Iris pigment epithelial cell (primary cell): ENCODE measurements at places on chromosomes 5 and 9.

GRCh38 chr9:92189782-92190535, 74.7 kb upstream of the SPTLC1 start:
- no peak for DNase-seq

DNA sequence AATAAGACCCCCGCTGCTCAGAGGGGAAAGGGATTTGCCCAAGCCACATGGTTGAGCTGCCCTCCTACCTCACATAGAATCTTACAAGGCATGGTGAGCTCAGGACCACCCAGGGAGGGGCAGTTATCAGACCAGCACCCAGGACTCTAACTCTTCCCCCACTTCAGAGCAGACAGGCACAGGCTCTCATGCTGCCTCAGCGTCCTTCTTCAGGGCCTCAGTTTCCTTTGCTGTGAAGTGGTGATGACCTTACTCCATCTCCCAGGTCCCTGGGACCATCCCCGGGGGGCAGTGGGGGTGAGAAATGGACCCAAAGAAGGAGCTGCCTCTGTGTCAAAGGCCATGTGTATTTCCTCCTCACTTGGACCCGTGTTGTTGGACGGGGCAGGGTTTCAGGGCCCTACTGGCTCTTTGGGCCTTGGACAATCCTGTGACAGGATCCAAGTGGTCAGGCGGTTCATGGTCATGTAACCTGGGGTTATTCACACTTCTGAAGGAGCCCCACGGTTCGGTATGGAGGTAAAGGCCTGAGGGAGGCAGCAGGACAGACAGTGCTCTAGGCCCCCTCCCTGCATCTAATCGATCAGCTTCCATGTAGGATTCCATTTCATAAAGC, 31.7 kb upstream of the CSF1R start:
- DNase-seq: no peak

GRCh38 chr5:176941951-176942350, 42.8 kb upstream of the HK3 start:
- no peak for DNase-seq

- DNase-seq: no peak
Observed at GRCh38 chr9:20903212-20903611, 128.2 kb downstream of the HACD4 start.

DNA sequence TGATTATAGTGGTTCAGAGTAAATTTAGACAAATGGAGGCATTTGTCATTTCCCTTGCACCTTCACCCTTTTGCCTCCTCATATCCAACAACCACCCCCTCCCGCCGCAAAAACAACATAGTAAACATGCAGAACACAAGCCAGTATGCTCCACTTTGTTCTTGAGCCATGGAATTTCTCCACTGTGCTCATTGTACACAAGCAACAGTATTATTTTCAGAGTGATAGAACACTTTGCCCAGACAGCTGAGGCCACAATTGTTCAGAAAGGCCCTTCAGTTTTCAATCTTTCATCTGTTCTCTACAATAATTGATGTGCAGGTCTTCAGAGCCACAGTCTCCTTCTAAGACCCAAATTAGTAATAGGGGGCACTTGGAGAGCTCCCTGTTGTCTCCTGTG, 272.8 kb upstream of the SLC30A5 start:
- no peak for DNase-seq

- no peak for DNase-seq
Observed at GRCh38 chr9:34363619-34364351, 12.9 kb downstream of the MYORG start.

- DNase-seq: no peak
Observed at GRCh38 chr5:66969963-66970362, 226.6 kb downstream of the CD180 start.

DNA sequence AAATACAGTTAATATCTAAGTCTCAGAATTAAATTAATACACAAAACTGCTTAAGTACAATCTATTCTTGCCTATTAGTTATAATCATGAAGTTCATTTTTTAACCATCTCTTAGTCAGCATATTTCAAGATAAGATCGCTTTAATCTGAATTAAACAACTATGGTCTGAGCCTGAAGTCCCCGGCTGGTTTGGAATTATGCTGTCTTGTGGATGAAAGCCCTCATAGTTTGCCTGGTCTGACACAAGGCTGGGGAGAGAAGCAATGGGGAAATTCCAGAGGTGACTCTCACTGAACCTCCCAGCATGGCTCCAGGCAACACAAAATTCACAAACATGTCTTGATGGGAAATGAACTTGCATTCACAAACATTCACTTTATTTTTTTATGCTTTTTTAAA, 28.0 kb upstream of the GRAMD2B start:
- DNase-seq: peak; percentile 78

DNA sequence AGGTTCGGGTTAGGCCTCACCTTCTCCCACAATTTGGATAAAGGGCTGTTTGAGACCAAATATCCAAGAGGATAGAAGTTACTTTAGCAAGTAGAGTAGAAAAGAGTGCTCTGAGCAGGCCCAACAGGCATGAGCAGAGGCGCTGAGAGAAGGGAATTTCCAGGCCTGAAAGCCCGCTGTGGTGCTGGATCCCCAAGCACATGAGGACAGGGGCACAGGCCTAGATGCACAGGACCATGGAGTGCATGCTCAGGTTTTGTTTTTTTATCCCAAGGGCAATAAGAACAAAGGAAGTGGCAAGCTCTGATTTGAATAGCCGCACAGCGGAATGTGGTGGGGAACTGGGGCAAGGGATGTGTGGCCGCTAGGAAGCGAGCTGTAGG, 33.3 kb downstream of the OSMR start:
- no peak for DNase-seq

DNA sequence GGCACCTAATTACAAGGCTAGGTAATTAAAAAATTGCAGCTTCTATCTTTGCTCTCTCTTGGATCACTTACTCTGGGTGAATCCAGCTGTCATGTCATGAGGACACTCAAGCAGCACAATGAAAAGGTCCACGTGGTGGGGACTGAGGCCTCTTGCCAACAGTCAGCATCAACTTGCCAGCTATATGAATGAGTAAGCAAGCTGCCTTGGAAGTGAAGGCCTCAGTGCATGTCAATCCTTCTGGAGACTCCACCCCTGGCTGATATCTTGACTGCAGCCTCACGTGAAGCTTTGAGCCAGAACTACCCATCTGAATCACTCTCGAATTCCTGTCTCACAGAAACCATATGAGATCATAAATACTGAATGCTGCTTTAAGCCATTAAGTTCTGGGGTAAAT, 140.5 kb downstream of the SNX18 start:
- DNase-seq: peak; percentile 71

- DNase-seq: no peak
Observed at GRCh38 chr5:133890776-133891280, 77.6 kb downstream of the C5orf15 start.

GRCh38 chr5:54831233-54831632, 154.2 kb downstream of the ESM1 start:
- no peak for DNase-seq

DNA sequence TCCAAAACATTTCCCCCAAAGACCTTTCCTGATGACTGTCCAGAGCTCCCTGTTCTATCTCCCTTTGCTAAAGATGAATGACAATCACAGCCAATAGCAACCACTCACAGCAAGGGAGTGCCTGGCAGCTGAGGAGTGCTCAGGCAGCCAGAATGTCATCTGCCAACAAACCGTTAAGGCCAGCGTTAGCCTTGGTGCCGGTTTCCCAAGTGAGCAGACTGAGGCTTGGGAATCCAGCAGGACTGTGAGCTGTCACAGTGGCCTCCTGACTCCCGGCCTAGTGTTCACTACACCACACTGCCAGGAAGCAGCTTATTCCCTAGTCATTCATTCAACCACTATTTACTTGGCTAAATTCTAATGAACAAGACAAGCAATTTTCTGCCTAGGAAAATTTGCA, 24.7 kb downstream of the STK10 start:
- DNase-seq: peak; percentile 31

- no peak for DNase-seq
Observed at GRCh38 chr9:108467653-108468324, 388.0 kb downstream of the ACTL7B start.

DNA sequence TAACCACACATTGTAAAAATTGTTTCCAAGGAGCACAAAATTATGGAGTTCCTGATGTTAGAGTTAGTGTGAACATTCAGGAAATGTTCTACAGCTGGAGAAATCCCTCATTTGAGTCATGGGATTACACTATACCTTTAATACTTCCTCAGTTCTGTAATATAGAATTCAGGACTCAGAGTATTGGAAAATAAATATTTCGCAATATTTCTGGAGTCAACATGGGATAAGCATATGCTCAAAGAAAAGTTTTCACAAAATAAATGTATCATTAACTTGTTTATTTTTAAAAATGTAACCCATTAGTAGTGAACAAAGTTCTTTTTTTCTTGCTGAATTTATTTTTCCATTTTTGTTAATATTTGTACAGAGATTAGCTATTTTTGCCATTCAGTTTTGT, 8.6 kb downstream of the CYLC2 start:
- DNase-seq: no peak

- DNase-seq: no peak
Observed at GRCh38 chr5:125422342-125422741, 675.9 kb upstream of the ZNF608 start.

- no peak for DNase-seq
Observed at GRCh38 chr5:141692533-141692888, 10.5 kb upstream of the ARAP3 start.

GRCh38 chr5:69024241-69024651, 69.6 kb upstream of the SLC30A5 start:
- DNase-seq: peak; percentile 53

DNA sequence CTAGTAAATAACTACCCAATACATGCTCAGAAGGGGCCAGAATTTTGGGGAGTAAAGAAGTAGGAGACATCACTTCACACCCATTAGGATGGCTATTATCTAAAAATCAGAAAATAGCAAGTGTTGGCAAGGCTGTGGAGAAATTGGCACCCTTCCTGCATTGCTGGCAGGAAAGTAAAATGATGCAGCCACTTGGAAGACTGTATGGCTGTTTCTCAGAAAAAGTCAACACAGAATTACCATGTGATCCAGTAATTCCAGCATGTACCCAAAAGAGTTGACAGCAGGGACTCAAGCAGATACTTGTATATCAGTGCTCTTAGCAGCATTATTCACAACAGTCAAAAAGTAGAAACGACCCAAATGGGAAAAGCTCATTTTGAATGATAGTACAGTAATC, 107.6 kb downstream of the APBA1 start:
- no peak for DNase-seq

- peak; percentile 95 for DNase-seq
Observed at GRCh38 chr5:17355586-17356346, 138.3 kb downstream of the BASP1 start.

DNA sequence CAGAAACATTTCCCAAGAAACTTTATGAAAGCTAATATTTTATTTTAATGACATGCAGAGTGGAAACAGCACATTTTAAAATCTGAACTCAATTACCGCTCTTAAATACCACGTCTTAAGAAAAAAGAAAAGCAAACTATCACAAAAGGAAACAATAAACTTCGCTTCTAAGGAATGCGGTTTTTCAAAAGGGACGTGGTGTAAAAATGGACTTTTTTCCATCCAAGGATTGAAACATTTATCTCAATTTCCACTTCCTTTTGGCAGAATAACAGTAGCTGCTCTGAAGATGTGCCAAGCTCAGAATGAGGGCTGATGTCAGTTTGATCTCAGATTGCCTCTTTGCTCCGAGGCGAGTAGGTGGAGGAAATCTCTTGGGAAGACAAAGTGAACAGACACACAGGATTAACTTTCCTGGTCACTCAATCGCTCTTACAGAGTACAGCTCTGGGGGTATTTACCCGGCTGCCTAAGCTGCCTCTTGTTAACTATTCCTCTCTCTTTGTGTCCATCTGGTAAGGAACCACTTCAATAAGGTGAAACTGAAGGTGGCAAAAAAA, 158.5 kb downstream of the TRPM6 start:
- peak; percentile 16 for DNase-seq

GRCh38 chr9:137828527-137829259, 48.9 kb upstream of the CACNA1B start:
- no peak for DNase-seq

DNA sequence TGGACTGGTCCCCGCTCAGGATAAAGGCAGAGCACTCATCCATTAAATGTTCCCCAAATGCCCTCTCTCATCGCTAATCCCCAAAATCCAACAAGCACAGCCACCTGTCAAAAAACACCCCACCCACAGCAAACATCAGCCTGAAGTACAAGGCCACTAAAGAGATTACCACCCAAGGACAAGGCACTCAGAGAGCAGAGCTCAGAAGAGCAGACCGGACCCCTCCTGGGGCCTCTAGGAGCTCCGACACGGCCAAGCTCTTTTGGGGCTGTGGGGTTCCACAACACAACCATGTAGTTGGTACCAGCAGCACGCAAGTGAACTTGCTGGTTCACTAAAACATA, 9.8 kb downstream of the VDAC1 start:
- no peak for DNase-seq

DNA sequence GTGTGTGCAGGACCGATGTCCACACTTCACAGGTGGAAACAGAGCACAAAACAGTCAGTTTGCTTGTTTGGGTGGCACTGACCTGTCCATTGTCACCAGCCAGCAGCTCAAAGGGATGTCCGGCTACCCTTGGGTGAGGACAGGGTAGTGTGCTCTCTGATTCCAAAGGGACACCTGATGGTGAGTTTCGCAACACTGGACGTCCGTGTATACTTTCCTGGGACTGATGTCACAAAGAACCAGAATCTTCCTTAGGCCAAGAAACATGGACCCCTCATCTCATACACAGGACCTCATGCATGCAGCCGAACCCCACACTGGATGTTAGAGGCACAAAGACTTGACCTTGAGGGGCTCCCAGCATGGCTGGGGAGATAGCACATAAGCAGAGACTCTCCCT, 22.2 kb upstream of the CPLX2 start:
- no peak for DNase-seq

DNA sequence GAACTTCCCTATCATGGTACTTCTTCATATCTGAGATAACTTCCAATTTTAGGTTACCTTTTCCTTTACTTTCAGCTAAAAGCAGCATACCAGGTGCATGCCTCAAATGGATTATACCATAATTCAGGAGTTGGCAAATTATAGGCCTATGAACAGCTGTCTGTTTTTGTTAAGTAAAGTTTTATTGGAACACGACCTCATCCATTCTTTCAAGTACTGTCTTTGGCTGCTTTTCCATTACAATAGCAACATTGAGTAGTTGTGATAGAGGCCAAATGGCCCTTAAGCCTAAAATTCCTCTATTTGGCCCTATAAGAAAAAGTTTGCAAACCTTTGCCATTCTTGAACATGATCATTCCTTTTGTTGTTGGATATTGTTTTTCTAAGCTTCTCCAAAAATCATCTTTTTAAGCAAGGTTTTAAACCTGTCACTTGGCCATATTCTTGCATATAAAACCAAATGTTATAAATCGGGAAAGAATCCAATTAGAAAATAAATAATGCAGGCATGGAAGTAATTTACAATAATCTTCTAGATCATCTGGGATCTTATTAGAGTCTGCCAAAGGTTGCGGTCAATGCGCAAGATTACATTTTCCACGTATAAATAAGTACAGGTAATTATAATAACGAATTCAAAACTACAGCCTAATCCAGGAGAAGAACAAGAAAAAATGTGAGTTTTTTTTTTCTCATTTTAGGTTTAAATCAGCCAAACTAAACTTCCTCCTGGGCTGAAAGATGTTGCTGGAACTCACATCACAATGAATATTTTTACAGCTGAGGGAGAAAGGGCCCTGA, 226.5 kb upstream of the ANKRD55 start:
- no peak for DNase-seq

GRCh38 chr5:163473635-163474243, 13.3 kb downstream of the HMMR start:
- no peak for DNase-seq

GRCh38 chr9:91835216-91835615, 114.8 kb downstream of the ROR2 start:
- no peak for DNase-seq

GRCh38 chr5:68548959-68549676, 333.6 kb downstream of the PIK3R1 start:
- DNase-seq: peak; percentile 89

- no peak for DNase-seq
Observed at GRCh38 chr9:79020276-79020675, 551.5 kb upstream of the TLE4 start.
